SIG-M5 (cell line): ENCODE measurements at places on chromosomes 1 and 21.

DNA sequence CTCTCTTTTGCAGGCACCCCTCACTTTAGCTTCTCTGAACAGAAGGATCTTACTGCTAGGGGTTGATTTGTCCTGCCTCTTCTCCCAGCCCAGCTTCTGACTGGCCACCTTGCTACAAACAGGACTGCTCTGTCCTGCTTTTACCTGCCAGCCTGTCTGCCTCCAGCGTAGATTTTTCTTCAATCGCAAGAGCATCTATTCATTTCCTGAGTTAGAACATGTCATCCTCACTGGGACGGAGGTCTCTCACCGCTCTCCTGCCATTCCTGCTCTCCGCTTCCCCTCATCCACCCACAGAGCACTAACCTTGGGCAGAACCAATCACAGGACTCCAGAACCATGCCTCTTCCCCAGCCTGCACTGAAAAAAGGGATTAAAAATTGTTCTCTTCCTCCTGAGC is 3.5 kb upstream of the ATP1B1 start:
- DNase-seq, result no peak

DNA sequence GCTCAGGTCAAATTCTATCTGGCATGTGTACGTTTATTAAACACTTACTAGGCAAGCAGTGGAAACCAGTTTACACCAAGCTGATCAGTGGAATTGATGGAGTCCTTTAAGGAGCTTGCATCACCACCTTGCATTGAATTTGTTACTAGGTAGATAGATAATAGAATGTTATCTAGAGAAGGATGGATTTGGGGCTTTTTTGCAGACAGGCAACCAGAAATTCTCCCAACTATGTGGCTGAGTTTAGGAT is 44.9 kb downstream of the HHAT start:
- DNase-seq, result no peak

- no peak for DNase-seq
These were observed 37.2 kb downstream of the DSCAM start for GRCh38 chr21:40809673-40810197.

DNA sequence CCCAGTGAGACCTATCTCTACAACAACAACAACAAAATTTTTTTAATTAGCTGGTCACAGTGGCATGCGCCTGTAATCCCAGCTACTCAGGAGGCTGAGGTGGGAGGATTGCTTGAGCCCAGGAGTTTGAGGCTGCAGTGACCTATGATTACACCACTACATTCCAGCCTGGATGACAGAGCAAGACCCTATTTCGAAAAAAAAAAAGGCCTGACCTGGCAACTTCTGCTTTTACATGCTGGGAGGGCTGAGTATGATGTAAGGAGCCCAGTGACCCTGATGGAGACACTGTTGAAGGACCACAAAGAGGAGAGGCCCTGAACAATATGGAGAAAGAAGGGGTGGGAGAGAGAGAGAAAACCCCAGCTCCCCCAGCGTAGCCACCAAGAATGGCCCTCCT is 9.2 kb upstream of the VPS26C start:
- DNase-seq, result peak; percentile 46

DNA sequence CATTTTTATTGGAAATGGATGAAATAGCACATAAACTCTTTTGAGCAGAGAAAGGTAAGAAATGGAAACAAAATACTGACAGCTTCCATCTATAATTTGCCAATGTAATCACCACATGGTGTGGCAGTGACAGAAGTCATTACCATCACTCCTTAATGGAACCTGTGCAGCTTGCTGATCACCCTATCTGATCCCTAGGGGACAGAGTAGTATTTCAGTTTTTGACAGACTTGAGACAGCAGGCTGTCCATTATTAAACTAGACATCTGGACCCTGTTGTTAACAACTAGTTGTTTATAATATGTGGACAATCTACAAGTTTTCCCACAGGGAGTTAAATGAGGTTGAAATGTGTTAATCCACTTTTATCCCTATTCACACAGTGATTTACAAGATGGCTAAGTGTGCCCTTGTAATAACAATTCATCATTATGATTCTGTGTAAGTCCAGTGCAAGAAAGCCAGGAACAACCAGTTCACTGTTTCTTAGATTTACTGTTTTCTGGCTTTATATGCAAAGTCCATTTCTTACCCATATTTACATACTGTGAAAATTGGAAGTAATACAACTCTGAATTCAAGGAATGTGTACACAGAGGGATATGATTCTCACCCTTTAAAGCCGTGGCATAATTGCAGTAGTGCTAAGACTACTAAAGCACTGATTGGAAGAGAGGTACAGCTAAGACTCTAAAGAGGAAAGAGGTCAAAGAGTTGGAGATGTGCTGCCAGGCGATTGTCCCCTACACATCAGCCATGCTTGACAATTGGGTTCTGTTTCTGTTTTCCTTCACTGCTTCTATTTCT is 9.1 kb downstream of the KCNT2 start:
- DNase-seq, result no peak

DNA sequence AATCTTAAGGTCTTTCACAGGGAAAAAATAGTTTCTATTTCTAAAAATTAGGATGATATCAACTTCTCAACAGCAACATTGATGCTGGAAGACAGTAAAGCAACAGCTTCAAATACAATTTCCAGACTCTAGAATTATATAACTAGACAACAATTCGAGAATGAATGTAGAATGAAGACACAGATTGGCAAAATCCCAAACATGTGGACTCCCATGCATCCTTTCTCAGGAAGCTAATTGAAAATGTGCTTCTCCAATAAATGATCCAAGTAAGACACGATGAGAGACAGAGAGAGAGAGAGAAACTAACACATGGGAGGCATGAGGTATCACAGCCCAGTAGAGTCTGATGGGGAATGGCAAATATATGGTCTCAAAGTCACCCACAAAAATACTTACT is 21.5 kb upstream of the SIM2 start:
- DNase-seq, result no peak

- DNase-seq, result no peak
These were observed 569.0 kb downstream of the SMYD3 start for GRCh38 chr1:245938046-245938435.

DNA sequence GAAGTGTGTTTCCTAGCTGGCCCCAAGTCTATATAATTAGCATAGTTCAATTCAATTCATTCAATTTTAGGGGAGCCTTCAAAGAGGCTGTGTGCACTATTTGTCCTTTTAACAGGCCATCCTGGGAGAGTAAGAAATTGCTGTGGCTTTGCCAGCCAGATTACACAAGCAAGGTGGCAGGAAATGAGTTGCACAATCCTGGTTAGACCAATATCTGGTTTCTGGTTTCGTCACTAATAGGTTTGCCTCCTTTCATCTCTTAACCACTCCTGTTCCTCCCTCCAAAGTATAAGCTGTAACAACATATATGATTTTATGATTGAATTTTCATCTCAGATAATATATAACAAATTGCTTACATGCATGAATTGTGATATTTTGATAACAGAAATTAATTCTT is 84.1 kb upstream of the NEGR1 start:
- DNase-seq, result peak; percentile 42

DNA sequence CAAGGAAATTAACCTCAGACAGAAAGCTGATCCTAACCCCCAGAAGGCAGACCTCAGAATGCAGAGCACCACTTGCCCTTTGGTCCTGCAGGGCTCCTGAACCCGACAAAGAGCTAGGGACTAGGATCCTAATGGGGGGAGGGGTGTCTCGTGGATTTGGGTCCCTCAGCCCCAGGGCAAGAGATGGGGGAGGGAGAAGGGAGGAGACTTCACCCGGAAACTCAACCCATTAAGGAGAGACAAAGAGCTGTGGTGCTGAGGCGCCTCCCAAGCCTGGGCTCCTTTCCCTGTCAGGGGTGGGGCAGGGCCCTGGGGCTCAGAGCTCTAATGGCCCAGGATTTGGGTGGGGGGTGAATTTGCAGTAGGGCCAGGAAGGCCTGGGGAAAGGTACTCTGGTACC is 2.9 kb downstream of the NECTIN4 start:
- DNase-seq, result no peak

- no peak for DNase-seq
These were observed 89.4 kb downstream of the TBX15 start for GRCh38 chr1:118898712-118899111.

DNA sequence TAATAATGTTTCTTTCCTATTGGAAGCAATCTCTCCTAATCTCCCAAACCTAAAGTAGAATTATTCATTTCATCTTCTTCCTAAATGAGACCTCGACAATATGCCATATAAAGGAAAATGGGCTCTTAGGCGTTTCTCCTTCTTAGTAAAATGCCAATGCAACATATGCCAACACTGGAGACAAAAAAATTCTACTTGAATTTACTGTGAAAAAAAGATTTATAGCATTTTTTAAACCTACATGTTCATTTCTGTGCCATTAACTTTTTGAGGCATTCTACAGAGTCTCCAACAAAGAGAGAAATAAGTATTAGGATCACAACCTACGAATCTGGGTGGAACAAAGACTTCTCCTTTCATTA is 1.3 kb downstream of the WDR47 start:
- no peak for DNase-seq

DNA sequence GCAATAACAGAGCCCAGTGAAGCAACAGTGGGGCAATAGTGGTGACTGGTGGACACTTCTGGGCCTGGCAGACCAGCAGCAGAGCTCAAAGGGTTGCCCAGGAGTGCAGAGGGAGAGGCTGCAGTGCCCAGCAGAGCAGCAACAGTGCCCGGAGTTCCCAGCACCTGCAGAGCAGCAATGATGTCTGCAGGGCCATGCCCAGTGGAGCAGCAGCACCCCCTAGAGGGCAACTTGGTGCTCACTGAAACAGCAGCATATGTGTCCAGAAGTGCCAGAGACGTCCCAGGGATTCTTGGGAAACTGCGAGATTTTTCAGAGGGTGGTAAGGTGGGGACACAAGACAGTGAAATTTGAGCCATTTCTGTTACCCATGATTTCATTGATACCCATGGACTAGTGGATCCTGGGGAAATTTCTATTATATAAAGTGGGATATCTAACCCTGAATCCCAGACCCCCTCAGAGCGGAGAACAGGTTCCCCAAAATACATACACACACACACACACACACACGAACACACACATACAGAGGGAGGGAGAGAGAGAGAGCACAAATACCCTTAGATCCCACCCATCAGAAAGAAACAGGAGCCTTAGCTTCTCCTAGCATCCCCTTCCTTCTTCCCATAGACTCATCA is 156.9 kb upstream of the GJB5 start:
- DNase-seq, result no peak

- no peak for DNase-seq
These were observed 411 bp downstream of the FAM229A start for GRCh38 chr1:32361674-32362473.

- no peak for DNase-seq
These were observed 28.2 kb upstream of the FMO1 start for GRCh38 chr1:171220081-171220420.

DNA sequence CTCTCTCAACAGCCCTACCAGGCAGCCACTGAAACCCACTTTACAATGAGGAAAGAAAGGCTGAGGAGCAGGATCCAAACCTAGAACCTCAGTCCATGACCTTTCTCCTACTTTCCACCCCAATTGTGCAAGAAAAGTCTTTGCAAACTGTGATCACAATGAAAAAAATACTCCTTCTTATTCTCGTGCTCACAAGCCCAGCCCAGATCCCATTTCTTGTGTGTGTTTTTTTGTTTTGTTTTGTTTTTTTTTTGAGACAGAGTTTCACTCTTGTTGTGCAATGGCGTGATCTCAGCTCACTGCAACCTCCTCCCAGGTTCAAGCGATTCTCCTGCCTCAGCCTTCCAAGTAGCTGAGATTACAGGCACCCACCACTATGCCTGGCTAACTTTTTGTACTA is 97.7 kb downstream of the CRYAA start:
- DNase-seq, result no peak

GRCh38 chr1:110321045-110321444 is 18.1 kb upstream of the RBM15 start:
- no peak for DNase-seq

DNA sequence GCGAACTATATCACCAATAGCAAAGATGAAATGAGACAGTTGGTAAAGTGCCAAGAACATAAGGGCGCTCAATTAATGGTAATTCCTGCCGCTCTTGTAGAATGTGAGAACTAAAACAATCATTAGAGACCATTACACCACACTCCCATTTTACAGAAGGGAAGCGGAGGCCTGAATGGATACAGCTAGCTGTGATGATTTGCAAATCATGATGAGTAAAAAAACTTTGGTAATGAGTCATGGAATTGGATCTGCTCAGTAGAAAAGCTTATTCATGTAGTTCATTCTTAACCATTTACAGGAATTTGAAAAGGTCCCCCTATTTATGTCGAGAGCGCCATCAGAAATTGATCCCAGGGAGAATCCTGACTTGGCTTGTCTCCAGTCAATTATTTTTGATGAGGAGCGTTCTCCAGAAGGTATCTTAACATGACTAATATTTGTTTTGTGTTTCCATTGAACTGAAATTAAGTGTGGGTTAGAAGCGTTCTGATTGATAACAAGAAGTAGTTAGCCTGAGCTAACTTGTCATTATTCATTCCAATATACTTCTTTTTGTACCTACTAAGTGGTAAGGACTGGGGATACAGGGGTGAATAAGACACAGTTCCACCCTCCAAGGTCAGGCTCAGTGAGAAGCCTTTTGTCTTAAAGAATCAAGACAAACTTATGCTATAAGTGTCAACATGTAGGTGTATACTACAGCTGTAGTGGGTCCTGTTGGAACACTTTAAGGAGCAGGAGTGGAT is 812 bp downstream of the TTC4 start:
- no peak for DNase-seq

GRCh38 chr1:213335084-213335483 is 284.0 kb downstream of the RPS6KC1 start:
- no peak for DNase-seq

DNA sequence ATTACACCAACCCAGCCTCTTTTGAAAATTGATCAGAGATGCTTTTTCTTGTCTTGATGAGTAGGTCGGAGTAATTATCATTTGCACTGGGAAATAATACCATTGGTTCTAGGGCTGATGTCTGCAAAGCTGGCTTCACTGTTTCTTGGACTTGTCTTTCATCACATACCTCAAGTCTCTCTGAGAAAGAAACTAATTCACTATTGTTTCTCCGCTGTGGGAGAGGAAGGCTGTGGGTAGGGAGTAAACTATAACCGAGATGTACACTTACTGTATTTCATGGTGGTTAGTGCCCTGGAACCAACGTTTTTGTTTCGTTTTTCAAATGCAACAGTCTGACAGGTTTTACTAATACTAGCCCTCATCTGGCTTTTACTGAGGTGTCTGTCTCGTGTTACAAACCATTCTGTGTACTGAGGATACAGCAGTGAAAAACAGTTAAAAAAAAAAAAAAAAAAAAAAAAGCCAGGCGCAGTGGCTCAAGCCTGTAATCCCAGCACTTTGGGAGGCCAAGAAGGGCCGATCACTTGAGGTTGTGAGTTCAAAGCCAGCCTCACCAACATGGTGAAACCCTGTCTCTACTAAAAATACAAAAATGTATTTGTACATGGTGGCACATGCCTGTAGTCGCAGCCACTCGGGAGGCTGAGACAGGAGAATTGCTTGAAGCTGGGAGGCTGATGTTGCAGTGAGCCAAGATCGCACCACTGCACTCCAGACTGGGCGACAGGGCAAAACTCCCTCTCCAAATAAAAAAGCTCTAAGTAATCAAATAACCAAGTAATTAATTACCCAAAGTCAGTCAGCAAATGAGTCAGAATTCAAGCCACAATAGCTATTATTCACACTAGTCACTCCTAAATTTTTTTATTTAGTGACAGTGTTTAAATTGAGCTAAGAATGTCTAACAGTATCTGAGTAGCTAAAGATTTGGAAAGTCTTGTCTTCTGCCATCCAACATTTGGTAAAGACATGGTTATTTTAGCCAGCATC is 23.3 kb downstream of the TOMM20 start:
- no peak for DNase-seq

GRCh38 chr1:195773931-195774330 is 834.3 kb downstream of the KCNT2 start:
- DNase-seq, result no peak
